ENCODE measurements at places on chromosomes 2 and 18. TPM values are rescaled to one million over a fixed set of nuclear protein-coding genes. Genes with fewer than 3 reads are reported as not detected.

GRCh38 chr2:50729306-50730049, 302.5 kb downstream of the NRXN1 start:
- DNase-seq = no peak

- DNase-seq = peak; percentile 96
These were observed at the start of gene ITPRID2 for GRCh38 chr2:181891258-181891965. TSS of gene ITPRID2 (plus strand) at chr2:181891730. CDS start at chr2:181892067, 337 bp downstream.

- no peak for DNase-seq
These were observed 203.8 kb downstream of the TNS1 start for GRCh38 chr2:217798743-217799562.

GRCh38 chr2:113216891-113217454, 43.2 kb downstream of the PSD4 start:
- DNase-seq = no peak

The SDC1 gene
- total RNA-seq = 0.68 TPM
